Left lung (tissue), 14 donors: ENCODE measurements at places on chromosomes 13 and 19.

GRCh38 chr19:41166944-41167804 is 25.8 kb upstream of the CYP2S1 start:
- no peak for DNase-seq

DNA sequence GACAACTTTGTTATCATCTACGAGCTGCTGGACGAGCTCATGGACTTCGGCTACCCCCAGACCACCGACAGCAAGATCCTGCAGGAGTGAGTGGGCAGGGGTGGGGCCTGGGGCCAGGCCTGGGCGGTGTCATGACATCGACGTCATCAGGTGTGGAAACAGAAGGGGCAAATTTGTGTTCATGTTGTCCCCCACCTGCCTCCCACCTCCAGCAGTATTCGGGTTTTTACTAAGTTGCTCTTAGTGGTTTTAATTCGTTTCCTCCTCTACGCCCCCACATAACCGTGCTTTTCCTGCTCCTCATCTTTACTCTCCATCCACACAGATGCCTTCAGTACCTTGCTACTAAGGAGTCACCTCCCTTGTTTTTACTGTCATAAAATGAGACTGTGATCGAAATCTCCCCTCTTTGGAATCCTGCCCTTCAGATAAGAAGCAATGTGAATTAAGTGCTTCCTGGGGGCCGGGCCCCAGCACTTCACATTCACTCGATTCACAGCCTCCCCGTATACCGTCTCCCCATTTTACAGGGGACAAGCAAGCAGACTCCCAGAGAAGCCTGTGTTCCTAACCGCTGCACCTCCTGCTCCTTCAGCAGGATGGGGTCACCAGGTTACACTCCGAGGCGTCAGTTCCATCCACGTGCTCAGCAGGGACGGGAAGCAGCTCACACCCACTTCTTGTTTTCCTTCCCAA is 10.5 kb downstream of the AP1M1 start:
- no peak for DNase-seq

DNA sequence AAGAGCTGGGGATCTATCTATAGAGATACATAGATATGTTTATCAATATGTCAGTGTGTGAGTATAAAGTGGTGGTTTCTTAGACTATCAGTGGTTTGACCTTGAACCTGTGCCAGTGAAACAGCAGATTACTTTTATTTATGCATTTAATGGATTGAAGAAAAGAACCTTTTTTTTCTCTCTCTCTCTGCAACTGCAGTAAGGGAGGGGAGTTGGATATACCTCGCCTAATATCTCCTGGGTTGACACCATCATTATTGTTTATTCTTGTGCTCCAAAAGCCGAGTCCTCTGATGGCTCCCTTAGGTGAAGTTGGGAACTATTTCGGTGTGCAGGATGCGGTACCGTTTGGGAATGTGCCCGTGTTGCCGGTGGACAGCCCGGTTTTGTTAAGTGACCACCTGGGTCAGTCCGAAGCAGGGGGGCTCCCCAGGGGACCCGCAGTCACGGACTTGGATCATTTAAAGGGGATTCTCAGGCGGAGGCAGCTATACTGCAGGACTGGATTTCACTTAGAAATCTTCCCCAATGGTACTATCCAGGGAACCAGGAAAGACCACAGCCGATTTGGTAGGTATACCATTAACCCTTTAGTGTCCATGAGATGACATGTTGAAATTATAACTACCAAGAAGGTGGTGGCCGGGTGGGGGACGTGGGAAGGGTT is 880 bp downstream of the FGF9 start:
- DNase-seq, result no peak

DNA sequence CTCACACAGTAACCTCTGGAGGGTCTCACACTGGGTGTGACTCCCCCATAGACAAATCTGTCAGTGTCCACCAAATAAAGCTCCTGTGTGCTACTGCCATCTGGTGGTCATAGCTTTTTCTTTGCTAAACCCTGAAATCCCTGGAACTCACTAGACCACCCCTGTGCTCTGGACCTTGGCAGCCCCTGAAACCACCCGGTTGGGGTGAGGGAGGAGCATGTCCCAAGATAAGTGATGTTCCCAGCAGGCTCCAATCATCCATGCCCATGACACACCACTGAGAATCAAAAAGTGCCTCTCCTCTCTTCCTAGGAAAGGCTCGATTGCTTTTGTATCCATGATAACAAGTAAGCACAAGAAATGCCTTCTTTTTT is 6.5 kb upstream of the HSD17B14 start:
- DNase-seq, result no peak

- no peak for DNase-seq
Observed at GRCh38 chr13:45254396-45254795, 53.6 kb upstream of the KCTD4 start.

DNA sequence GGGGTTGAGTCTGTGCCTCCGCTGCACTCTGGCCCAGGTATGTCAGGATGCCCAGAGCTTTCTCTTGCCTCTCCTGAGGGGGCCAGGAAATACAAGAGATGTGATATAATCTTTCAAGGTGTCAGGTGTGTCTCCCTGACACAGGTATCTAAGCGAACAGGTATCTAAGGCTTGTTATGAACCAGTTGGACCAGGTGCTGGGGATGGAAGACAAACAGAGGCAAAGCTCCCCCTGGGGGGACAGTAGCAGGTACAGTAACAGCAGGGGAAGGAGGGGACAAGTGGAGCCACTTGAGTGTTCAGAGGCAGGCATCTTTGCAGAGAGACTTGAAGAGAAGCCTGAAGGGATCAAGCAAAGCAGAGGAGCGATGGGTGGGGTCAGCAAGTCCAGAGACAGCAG is 2.6 kb downstream of the LENG1 start:
- no peak for DNase-seq

DNA sequence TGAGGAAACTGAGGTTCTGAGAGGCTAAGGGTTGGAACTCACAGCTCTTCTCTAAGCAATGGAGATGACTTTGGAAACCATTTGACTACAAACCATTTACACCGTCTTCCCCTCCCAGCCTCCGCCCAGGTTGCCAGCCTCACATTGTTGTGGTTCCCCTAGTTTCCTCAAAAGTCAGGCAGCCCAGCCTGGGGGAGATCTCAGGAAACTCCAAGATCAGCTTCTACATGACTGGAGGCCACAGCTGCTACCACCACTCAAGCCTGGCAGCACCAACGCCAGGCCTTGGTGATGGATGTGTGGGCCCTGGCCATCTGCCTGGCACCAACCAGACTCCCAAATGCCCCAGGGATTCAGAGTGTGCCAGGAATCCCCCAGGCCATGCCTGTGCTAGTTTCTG is 207.9 kb downstream of the TSHZ3 start:
- DNase-seq, result no peak

DNA sequence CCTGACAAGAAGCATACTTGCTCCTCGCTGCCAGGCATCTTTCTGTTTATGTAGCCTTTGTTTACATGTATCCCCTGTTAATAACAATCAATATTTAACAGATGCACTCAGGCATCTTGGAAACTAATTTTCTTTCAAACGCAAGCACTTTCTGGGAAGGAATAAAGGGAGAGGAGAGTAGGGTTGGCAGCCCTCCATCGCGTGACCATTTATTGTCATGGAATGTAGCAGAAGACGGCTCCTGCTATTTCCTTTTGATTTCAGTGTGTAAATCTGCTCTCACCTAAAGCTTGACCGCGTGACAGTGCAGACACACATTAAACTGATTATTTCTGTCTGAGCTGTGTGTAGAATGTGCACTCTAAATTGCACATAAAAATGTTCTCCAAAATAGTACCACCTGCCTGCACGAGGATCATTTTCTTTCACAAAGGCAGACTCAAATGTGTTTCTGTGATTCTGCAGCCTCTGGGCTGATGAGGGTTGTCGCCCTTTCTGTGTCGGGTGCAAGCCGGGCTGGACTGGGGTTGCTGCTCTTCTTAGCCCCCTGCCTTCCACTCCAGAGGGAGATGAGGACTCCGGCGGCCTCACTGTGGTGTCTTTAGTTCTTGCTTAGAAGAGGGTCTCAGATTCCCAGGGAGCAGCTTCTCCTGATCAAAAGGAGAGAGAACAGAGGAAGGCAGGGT is 223.5 kb upstream of the MAB21L1 start:
- DNase-seq, result peak; percentile 56

DNA sequence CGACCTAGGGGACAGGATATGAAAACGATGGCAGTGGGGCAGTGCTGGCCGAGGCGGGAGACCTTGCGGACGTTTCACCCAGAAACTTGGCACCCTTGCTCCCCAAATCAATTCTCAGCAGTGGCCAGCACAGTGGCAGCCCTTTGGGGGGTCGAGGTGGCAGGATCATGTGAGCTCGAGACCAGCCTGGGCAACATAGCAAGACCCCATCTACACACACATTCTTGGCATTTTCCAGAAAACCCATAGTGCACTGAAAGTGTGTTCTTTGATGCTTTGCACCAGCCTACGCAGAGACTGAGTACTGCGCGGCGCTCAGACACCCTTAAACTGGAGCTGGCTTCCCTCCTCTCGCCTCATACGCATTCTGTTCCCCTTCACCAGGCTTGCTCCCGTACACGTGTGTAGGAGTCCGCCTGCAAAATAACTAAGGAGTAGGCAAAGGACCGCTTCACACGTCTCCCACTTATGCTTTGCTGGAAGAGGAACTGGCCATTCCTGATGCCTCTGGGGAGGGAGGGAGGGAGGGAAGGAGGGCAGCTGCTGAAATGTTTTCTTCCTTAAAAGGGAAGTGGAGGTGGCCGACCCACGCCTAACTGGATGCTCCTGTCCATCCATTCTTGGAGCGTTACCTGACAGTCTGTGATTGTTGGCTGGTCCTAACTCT is 23.5 kb upstream of the MIER2 start:
- no peak for DNase-seq

GRCh38 chr13:38415233-38415632 is 65.6 kb downstream of the UFM1 start:
- DNase-seq, result no peak

GRCh38 chr13:39729156-39729555 is 73.7 kb downstream of the COG6 start:
- peak; percentile 71 for DNase-seq

DNA sequence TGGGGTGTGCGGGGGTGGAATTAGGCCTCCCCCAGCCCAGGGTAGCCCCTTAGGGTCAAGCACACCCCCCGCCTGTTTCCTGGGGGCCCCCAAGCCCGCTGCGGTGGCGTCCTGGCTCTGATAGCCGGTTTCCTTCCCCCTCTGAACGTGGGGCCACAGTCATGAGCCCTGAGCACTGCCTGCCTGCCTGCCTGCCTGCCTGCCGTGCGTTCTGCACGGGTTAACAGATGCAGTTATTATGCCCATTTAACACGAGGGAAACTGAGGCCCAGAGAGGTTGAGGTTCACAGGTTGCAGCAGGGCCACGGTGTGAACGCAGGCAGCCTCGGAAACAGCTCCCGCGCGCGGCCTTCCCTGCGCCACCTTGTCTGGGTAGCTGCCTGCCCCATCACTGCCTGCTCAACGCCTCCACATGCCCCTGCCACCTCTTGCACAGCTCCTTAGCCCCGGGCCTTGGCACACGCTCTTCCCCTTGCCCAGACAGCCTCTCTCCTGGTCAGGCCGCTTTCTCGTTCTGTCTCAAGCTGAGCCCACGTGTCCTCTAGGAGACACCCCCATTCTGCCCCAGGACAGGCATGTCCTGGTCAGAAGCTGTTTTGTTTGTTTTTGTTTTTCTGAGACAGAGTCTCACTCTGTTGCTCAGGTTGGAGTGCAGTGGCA is 1.2 kb upstream of the GAMT start:
- DNase-seq, result no peak

GRCh38 chr19:1773184-1773583 is 19.9 kb downstream of the ONECUT3 start:
- DNase-seq, result no peak

DNA sequence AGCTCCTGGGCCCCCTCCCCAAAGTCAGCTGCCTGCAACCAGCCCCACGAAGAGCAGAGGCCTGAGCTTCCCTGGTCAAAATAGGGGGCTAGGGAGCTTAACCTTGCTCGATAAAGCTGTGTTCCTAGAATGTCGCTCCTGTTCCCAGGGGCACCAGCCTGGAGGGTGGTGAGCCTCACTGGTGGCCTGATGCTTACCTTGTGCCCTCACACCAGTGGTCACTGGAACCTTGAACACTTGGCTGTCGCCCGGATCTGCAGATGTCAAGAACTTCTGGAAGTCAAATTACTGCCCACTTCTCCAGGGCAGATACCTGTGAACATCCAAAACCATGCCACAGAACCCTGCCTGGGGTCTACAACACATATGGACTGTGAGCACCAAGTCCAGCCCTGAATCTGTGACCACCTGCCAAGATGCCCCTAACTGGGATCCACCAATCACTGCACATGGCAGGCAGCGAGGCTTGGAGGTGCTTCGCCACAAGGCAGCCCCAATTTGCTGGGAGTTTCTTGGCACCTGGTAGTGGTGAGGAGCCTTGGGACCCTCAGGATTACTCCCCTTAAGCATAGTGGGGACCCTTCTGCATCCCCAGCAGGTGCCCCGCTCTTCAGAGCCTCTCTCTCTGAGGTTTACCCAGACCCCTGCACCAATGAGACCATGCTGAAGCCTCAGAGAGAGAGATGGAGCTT is 4.7 kb upstream of the CEACAM5 start:
- DNase-seq, result no peak

- DNase-seq, result peak; percentile 83
Observed at GRCh38 chr19:18205200-18205892, 1.5 kb upstream of the RAB3A start.

DNA sequence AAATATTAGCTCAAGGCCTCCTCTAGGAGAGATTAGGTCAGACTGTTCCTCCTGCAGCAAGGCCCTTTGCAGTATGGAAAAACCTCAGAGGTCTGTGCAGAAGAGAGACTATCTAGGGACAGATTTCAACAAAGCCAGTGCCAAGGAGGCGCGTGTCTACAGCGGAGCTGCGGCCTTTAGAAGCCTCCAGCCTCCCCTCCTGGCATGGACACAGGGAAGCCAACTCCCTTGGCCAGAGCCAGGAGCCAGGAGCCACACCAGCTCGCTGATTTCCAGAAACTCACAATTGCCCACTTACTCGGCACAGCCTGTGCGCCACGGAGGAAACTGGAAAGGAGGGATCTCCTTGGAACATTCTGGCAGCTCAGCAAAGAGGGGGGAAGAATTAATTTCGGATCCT is 63.4 kb downstream of the INSR start:
- no peak for DNase-seq

DNA sequence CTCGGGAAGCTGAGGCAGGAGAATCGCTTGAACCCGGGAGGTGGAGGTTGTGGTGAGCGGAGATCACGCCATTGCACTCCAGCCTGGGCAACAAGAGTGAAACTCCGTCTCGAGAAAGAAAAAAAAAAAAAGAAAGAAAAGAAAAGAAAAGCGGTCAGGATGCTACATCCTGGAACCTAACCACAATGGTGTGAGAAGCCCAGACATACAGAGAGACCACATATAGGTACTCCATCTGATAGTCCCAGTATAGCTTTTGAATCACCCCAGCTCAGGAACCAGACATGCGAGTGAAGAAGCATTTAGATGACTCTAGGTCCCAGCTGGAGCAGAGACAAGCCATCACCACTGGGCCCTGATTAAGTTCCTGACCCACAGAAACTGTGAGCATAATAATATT is 3.2 kb downstream of the IFNL1 start:
- DNase-seq, result no peak
